ENCODE measurements at places on chromosomes 5 and 9. TPM values are rescaled to one million over a fixed set of nuclear protein-coding genes. Genes with fewer than 3 reads are reported as not detected.

Gene GHR
- 0.06 TPM for total RNA-seq

Gene GZMA
- total RNA-seq, result 9.9 TPM

Gene UBE2QL1
- not detected for total RNA-seq

Gene TMEM215
- not detected for total RNA-seq

Gene OTP
- not detected for total RNA-seq

Gene ROPN1L
- 0.95 TPM for total RNA-seq

Gene TBC1D2
- total RNA-seq, result 7.7 TPM

DNA sequence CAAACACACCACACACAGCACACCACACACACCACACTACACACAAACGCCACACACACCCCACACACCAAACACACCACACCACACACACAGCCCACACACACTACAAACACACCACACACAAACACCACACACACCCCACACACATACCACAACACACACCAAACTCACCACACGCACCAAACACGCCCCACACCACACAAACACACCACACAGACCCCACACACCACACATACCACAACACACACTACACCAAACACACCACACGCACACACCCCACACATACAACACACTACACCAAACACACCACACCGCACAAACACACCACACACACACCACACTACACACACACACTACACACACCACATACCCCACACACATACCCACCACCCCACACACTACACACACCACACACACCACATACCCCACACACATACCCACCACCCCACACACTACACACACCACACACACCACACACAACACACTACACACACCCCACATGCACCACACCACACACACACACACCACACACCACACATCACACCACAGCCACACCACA lies 151.2 kb downstream of the ERCC6L2 start:
- peaks cover 12% of the 10 kb centered on the region for H3K27me3 ChIP-seq
- H3K36me3 ChIP-seq, result no peaks in the 10 kb centered on the region
- H3K4me1 ChIP-seq, result peaks cover 3% of the 10 kb centered on the region
- no peak for DNase-seq
- no peak overlapping the region for H3K27ac ChIP-seq

DNA sequence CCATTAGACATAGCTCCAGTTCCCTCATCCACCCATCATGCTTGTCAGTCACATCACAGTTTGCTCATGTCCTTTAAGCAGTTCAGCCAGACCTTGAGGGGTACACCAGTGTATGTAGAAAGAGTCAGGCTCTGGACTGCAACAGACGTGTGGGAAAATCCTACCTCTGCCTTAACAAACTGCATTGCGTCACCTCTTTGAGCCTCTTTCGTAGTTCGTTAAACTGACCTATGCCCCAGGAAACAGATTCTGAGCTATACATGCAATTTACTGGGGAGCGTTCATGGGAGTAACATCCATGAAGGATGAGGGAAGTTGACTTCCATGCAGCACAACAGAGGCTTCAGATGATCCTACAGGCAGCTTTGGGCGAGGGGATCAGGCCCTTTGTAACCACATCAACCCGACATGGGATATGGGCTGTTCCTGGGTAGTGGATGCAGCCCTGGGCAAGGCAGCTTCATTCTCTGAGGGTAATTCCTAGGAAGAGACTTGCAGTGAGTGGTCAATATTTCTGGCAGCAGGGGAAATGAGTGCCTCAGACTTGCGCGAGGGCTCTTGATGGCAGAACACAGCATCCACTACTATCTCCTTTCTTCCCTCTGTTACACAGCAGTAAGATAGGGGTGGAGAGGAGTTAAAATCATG lies 4.3 kb downstream of the SPINK4 start:
- peaks cover 5% of the 10 kb centered on the region for H3K36me3 ChIP-seq
- no peak overlapping the region for H3K4me3 ChIP-seq
- no peak for DNase-seq
- peaks cover 4% of the 10 kb centered on the region for H3K4me1 ChIP-seq
- H3K27me3 ChIP-seq, result no peaks in the 10 kb centered on the region

GRCh38 chr9:89781838-89782540 lies 177.2 kb downstream of the GADD45G start:
- no peaks in the 10 kb centered on the region for H3K27me3 ChIP-seq
- H3K4me1 ChIP-seq, result no peaks in the 10 kb centered on the region
- H3K27ac ChIP-seq, result no peak overlapping the region
- DNase-seq, result no peak
- H3K4me3 ChIP-seq, result no peak overlapping the region

DNA sequence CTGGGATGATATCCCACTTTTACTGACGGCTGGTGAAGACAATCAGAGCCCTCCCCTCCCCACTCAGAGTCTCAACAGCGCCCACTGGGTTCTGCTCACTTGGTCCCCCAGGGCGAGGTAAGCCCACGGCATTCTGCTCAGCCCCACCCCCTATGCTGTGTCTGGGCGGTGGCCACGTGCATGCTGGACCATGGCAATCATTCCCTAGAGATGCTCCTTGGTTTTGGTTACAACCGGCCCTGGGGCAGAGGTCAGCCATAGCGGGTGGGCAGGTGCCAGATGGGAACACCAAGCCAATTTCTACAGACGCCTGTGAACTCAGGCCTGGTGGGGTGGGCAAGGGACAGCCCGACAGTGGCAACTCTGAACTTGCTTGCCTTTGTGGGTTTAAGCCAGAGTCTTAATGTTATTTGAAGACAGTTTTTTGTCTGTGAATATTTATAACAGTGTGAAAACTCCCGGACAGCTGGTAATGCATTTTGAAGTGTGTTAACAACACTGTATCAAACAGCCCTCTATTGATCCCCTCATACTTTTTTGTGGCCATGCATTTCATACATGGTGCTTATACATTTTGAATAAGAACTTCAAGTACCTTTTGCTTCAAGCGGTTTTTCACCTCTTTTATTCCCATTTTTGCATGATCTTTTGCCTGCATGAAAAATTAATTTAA lies 94.2 kb downstream of the CRB2 start:
- H3K27me3 ChIP-seq, result no peaks in the 10 kb centered on the region
- no peak for DNase-seq
- peaks cover 14% of the 10 kb centered on the region for H3K36me3 ChIP-seq
- no peak overlapping the region for H3K4me3 ChIP-seq

DNA sequence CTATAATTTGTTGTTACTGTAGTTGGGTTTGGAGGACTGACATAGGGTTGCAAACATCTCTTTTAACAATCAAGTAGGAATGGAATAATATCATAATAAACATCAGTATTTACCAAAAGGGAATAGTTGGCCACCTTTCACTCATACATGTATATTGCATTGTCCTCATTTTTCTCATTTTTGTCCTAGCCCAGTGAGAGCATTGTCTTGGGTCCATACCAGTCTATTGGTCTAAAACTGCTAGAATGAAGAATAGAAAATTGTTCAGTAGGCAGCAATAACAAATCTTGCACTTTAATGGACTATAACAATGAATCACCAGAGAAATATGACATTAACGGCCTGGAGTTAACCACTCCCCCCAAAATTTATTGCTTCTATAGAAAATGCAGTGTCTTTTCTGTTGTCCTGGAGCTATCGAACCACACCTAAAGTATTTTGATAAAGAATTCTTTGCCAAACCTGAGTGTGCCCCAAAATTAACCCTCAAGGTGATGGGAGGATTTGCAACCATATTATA lies 80.9 kb upstream of the IL33 start:
- H3K4me1 ChIP-seq, result no peaks in the 10 kb centered on the region
- no peak for DNase-seq
- H3K27me3 ChIP-seq, result no peaks in the 10 kb centered on the region
- H3K4me3 ChIP-seq, result no peak overlapping the region
- H3K36me3 ChIP-seq, result no peaks in the 10 kb centered on the region
- H3K27ac ChIP-seq, result no peak overlapping the region

DNA sequence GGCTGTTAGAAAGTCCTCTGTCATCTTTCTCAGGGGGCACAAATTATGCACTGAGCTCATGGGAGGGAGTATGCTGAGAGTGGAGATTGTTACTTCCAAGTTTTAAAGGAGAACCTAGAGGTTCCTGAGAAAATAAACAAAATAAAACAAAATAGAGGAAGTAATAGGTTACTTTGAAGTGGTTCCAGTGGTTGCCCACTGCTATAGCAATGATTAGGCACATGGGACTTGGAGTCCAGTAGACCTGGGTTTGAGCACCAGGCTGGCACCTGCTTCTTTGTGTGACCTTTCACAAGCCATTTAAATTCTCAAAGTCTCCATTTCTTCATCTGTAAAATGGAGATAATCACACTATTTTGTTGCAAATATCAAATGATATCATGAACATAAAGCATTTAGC lies 13.8 kb upstream of the CDC23 start:
- no peaks in the 10 kb centered on the region for H3K36me3 ChIP-seq
- no peak overlapping the region for H3K27ac ChIP-seq
- H3K27me3 ChIP-seq, result peaks cover 3% of the 10 kb centered on the region

DNA sequence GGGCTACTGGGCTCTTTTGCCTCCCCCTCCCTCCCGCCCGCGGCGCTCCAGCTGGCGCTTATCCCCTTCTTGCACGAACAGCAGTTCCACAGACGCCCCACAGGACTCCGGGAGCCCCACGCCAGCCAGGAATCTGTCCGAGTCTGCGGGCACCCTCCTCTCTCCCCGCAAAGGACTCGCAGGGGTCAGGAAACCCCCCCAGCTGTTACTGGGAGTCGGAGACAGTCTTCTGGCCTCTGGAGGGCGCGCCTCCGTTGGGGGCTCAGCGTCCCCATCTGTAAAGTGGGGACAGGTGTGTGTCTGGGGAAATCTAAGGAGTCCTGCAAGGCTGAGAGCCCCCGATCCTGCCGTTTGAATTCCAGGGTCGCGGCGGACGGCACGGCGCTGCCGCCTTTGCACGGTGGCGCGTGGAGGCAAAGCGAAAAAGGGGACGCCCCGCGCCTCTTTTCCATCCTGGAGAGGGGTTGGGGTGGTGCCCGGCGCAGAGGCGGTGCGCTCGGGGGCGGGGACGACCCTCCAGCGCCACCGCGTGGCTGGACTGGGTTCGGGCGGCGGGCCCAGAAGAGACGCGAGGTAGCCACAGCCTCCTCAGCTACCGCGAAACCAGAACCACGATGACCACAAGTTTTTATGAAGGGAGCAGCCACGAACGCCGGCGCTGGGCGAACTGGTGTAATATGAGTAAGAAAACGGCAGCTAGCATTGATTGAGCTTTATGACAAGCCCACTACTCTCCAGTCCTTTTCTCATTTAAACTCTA lies 2.8 kb upstream of the CCIN start:
- peak; percentile 62 for DNase-seq
- peaks cover 4% of the 10 kb centered on the region for H3K27me3 ChIP-seq
- peak overlapping the region; percentile 59 for H3K4me3 ChIP-seq
- peaks cover 5% of the 10 kb centered on the region for H3K36me3 ChIP-seq
- H3K4me1 ChIP-seq, result no peaks in the 10 kb centered on the region

DNA sequence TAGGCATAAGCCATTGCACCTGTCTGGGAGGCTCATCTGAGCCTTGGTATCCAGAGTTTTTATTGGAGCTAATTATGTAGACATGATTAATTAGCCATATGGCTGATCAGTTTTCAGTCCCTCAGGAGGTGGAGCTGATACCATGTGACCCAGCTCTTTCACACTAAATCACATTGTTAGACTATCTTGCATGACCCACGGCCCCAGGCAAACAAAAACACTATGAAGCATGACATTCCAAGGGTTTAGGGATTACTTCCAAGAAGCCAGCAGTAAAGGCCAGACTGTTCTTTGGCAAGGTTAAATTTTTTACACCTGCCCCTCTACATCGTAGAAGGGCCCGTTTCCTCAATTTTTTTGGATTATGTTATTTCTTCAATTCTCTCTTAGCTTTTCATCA lies 5.0 kb upstream of the C5orf24 start:
- no peak for DNase-seq
- H3K4me3 ChIP-seq, result no peak overlapping the region
- peaks cover 15% of the 10 kb centered on the region for H3K36me3 ChIP-seq
- peaks cover 10% of the 10 kb centered on the region for H3K4me1 ChIP-seq
- H3K27me3 ChIP-seq, result no peaks in the 10 kb centered on the region

GRCh38 chr5:120354126-120354525 lies 110.0 kb upstream of the PRR16 start:
- no peak for DNase-seq
- no peaks in the 10 kb centered on the region for H3K4me1 ChIP-seq
- no peak overlapping the region for H3K27ac ChIP-seq
- H3K4me3 ChIP-seq, result no peak overlapping the region
- no peaks in the 10 kb centered on the region for H3K27me3 ChIP-seq

- peak overlapping the region; percentile 99 for H3K4me3 ChIP-seq
- peaks cover 17% of the 10 kb centered on the region for H3K4me1 ChIP-seq
- H3K27me3 ChIP-seq, result no peaks in the 10 kb centered on the region
- no peak for DNase-seq
These were observed 505 bp downstream of the C5orf34 start for GRCh38 chr5:43514471-43514815.

DNA sequence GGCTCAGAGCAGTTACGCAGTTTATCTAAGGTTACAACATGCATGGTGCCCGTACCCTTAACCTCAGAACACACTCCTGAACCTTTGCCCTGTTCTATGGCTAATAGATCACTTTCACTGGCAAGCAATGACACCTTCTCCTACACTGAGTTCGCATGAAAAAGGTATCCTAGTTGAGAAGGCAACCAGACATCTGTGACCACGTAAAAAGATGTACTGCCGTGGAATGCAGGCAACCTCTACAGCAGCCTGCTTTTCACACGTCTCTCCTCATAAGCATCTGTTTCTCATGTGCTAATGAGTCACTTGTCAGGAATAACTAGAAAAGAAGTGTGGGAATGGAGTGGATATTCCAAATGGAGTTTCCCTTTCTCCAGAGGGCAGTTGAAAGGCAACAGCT lies 71.4 kb downstream of the FBXO38 start:
- no peaks in the 10 kb centered on the region for H3K27me3 ChIP-seq
- H3K36me3 ChIP-seq, result no peaks in the 10 kb centered on the region
- DNase-seq, result no peak
- no peak overlapping the region for H3K27ac ChIP-seq
- H3K4me1 ChIP-seq, result no peaks in the 10 kb centered on the region
- no peak overlapping the region for H3K4me3 ChIP-seq

DNA sequence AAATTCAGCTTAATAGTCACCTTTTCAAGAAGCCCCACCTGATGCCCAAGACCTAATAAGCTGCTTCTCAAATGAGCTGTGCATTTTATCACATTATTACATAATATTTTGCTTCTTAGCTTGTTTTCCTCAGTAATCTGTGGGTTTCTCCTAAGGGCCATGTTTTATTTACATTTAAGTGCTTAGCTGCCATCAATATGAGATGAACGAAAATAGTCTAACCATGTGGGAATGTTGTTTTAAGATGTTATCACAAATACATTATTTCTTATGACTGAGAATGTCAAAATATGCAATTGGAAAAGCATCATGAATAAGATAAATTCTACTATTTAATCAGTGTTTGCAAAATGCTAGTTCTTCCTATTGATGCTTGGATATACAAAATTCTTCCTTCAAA lies 10.1 kb downstream of the ARRDC3 start:
- H3K4me3 ChIP-seq, result no peak overlapping the region
- no peaks in the 10 kb centered on the region for H3K27me3 ChIP-seq
- DNase-seq, result no peak
- peaks cover 7% of the 10 kb centered on the region for H3K4me1 ChIP-seq

GRCh38 chr5:95392593-95393182 lies 1.5 kb downstream of the FAM81B start:
- no peak overlapping the region for H3K27ac ChIP-seq
- no peak for DNase-seq
- no peaks in the 10 kb centered on the region for H3K36me3 ChIP-seq
- H3K4me1 ChIP-seq, result no peaks in the 10 kb centered on the region

- H3K4me3 ChIP-seq, result no peak overlapping the region
These were observed 84.4 kb upstream of the RARS1 start for GRCh38 chr5:168401880-168402279.

Measured in T-cell (primary cell).